ENCODE measurements at places on chromosomes 3 and 15. TPM values are rescaled to one million over a fixed set of nuclear protein-coding genes. Genes with fewer than 3 reads are reported as not detected.

DNA sequence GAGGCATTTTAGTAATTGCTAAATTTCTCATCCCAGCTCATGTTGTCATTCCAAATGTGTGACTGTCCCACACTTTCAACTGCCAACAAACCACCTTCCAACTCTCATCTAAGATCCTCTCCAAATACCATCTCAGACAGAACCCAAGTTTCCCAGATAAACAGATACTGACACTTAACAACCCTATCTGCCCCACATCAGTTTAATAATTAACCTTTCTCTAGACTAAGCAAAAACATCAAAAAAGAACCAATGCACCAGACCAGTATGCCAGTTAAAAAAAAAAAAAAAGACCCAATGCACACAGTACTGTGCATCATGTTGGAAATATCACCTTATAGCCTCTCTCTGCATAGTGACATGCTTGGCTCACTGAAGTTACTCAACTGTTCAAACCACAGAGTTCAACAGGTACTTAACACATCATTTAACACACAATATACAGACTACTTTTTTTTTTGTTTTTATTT, 5.5 kb downstream of the SFMBT1 start:
- DNase-seq, result no peak

DNA sequence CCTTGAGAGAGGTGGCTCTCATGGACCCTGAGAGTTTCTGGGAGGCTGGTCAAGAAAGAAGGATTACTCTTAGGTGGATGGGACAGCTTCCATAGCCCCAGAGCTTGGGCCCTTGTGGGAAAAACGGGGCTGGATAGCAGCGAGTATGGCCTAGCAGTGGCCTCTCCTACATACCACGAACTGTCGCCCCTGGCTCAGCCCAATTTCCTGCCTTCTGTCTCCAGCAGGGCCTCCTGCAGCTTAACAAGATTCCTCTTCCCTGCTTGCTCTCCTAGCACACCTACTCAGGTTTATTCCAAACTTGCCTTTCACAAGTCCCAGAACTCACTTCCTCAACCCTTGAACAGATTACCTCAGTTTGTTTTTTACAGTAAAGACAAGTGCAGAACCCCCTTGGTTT, 139.7 kb upstream of the TPM1 start:
- no peak for DNase-seq

DNA sequence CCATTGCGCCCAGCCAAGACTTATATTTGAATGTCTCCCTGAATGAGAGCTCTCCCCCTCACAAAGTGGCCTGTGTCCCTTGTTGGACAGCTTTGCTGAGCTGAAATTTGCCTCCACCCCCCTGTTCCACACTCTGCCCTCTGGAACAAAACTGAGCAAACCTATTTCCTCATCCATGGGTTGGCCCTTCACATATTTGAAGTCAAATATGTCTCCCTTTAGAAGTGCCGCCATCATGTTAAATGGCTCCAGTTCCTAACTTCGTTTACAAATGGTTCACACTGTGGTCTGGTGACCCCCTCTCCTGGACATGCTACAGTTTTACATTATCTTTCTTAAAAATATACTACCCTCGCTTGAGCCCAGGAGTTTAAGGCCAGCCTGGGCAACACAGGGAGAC, 4.6 kb downstream of the PLIN1 start:
- no peak for DNase-seq

DNA sequence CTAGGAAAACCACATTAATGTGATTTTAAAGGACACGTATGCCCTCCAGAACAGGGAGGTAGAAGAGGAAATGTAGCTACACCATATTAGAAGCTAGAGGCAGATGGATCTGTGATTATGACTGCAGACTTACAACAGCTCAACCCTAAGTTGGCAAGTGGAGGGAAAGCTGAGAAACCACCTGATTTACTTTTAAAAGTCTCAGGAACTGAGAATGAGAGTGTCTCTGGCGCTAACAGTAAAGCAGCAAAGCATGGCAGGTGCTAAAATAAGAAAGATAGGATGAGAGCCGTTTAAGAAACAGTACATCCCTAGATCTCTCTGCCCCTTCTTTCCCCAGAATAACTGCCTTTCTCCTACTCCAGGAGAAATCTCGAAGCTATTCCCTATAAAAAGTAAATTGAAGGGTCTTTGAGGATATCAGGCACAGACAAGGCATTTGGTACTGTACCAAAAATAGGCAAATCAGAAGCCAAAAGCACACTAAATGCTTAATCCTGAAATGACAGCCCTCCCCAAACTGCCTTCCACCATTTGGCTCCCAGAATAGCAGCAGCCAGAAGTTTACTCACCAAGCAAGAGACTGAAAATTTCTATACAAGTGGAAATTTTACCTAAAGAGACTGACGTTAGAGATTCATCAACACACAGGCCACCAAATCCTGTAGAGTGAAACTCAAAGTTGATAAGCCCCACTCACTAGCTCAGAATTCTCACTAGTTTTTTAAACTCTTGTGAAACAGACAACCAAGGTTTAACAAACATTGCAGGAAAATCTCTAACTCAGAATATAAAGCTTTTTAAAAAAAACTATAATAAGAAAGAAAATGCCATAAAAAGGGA, 34.3 kb upstream of the PARP14 start:
- no peak for DNase-seq

- DNase-seq, result no peak
These were observed 460.4 kb downstream of the RBMS3 start for GRCh38 chr3:29741231-29741630.

The CHCHD6 gene
- total RNA-seq, result 36.2 TPM

The SIDT1 gene
- total RNA-seq, result not detected

The EIF4G1 gene
- 341 TPM for total RNA-seq

The GP5 gene
- not detected for total RNA-seq

Measured in G401 (cell line).